ENCODE measurements at places on chromosomes 1 and 21.

DNA sequence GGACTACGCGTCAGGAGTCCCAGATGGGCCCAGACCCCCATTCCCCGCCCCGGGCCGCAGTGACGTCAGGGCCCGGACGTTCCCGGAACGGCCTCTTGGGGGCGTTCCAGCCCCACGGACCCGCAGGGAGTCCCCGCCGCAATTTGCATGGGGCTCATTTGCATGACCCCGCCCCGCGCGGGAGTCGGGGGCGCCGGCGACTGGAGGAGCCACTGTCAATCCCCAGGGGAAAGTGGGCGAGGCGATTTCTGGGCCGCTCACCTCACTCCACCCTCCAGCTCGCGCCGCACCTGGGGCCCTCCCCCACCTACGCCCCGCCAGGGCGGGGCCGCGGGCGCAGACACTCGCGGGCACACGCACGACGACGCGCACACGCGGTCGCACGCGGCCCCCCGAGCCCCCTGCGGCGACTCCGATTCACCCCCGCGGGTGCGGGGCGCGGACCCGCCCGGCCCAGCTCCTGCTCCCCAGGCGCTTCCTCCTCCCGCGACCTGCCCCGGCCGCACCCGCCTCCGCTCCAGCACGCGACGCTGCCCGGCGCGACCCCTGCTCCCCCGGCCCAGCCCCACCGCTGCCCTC is 13.2 kb downstream of the AGRN start:
- DNase-seq, result peak; percentile 79

DNA sequence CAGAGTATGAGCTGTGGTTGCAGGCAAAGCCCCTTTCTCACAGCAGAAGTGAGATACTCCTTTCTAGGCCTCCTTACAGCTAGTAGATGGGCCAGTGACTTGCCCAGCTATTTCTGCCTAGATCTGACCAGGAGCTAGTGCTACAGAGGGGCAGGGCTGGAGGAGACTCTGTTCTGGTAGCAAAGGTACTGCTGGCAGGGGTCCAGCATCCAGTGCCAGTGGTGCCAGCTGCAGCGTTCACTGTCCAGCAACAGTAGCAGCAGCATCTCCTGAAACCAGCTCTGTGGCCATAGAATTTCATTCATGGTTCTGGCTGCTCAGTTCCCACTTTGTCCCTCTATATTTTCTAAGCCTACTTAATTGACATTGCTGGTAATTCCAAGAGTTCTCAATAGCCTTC is 62.5 kb upstream of the CNN3 start:
- DNase-seq, result no peak

GRCh38 chr1:45452503-45452902 is 38.5 kb downstream of the TESK2 start:
- no peak for DNase-seq

- DNase-seq, result no peak
Measured at GRCh38 chr1:64515427-64515826, 45.5 kb downstream of the CACHD1 start.

- DNase-seq, result no peak
Measured at GRCh38 chr1:95863086-95863485, 629.1 kb downstream of the RWDD3 start.

DNA sequence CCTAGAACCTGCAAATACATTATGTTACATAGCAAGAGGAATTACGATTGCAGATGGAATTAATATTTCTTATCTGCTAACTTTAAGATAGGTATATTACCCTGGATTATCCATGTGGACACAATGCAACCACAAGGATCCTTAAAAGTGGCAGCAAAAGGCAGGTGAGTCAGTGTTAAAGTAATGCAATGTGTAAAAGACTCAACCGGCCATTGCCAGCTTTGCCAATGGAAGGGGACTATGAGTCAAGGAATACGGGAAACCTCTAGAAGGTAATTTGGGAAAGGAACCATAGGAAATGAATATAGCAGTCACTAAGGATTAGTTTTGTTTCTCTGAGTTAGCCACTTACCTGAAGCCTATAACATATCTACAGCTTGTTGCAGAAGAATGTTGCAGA is 692.1 kb upstream of the ZP4 start:
- DNase-seq, result no peak

GRCh38 chr1:244353551-244354091 is 98.1 kb downstream of the ADSS2 start:
- no peak for DNase-seq

DNA sequence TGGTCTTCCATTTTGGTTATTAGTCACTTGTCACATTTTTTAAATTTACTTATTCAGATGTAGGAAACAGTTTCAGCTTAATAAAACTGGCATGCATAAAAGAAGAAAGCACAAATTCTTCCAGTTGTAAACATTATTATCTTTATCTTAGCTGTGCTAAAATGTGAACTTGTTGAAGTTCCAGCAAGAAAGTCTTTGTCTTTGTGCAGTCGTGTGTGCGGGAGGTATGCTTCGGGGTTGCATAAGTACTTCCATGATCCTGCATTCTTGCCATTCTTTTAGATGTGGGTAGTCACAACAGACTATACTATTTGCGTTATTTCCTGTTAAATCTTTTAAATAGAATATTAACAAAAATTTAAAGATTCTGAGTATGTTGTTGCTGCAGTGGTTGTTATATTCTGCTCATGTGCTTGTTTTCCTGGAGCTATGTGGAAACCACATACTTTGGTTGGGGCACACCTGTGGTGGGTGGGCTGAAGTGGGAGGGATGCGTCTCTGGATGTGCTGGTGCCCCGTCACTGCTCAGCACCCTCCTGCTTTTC is 49.9 kb downstream of the CBS start:
- DNase-seq, result no peak

DNA sequence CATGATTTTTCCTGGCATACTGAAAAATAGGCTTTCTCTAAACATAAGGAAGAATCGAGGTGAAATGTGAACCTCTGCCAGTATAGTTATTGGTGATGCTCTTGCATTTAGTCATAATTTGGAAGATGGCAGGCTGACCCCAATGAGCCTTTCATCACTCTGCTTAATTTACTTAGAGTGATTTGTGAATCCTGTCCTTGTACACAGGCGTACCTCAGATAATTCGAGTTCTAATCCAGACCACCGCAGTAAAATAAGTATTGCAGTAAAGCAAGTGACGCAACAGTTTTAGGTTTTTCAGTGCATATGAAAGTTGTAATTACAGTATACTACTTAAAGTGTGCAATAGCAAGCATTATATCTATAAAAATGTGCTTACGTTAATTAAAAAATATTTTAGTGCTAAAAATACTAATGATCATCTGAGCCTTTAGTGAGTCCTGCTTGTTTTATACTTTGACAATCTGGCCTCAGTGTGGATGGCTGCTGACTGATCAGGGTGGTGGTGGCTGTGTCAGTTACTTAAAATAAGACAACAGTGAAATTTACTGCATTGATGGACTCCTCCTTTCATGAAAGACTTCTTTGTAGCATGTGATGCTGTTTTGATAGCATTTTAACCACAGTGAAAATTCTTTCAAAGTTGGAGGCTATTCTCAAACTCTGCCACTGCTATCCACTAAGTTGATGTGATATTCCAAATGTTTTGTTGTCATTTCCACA is 1.7 kb downstream of the PKNOX1 start:
- DNase-seq, result no peak

DNA sequence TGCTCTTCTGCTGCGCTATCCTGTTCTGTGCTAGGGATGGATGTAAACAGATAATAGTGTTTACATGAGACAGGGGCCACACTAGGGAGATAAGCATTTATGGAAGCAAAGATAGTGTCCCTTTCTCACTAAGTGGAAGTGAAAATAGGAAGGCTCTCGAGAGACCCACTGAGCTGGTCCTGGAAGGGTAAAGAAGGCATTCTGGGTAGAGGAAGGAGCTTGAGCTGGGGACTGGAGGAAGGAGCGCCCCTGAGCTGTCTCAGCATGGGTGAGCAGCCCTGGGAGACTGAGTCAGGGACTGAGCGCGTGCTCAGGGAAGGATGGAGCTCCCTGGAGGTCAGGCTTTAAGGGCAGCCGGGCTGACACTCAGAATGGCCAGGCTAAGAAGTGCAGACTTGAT is 93.3 kb downstream of the IGSF21 start:
- no peak for DNase-seq

- DNase-seq, result no peak
Measured at GRCh38 chr1:225877580-225877979, 4.6 kb downstream of the TMEM63A start.

GRCh38 chr1:7208647-7209180 is 423.5 kb downstream of the CAMTA1 start:
- DNase-seq, result no peak

DNA sequence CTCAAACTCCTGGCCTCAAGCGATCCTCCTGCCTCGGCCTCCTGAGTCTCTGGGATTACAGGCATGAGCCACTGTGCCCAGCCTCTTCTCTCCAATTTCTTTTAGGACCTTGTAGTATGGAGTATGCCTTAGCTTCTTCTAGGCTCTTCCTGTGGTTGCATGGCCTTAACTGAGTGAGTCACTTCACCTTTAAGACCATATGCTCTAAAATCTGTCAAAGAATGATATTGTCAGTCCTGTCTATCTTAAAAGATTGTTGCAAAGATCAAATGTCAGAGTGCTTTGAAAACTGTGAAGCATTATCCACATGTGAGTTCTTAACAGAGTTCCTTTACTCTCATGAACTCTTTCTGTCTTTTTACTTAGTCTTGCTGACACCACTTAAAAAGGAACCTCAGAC is 37.2 kb downstream of the ATP2B4 start:
- DNase-seq, result no peak

DNA sequence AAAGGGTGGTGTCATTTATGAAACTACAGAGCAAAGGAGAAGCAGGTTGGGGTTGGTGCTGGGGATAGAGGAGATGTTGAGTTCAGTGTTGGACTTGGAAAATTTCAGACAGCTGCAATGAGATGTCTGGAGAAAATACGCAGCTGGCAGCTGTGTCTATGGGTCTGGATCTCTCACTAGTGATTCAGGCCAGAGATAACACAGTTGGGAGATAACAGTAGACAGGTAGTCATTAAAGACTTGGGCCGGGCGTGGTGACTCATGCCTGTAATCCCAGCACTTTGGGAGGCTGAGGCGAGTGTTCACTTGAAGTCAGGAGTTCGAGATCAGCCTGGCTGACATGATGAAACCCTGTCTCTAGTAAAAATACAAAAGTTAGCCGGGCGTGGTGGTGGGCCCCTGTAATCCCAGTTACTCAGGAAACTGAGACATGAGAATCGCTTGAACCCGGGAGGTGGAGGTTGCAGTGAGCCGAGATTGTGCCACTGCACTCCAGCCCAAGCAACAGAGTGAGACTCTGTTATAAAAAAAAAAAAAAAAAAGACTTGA is 2.5 kb upstream of the TFAP2E start:
- DNase-seq, result no peak

GRCh38 chr1:206461602-206462455 is 8.4 kb upstream of the IKBKE start:
- peak; percentile 53 for DNase-seq

DNA sequence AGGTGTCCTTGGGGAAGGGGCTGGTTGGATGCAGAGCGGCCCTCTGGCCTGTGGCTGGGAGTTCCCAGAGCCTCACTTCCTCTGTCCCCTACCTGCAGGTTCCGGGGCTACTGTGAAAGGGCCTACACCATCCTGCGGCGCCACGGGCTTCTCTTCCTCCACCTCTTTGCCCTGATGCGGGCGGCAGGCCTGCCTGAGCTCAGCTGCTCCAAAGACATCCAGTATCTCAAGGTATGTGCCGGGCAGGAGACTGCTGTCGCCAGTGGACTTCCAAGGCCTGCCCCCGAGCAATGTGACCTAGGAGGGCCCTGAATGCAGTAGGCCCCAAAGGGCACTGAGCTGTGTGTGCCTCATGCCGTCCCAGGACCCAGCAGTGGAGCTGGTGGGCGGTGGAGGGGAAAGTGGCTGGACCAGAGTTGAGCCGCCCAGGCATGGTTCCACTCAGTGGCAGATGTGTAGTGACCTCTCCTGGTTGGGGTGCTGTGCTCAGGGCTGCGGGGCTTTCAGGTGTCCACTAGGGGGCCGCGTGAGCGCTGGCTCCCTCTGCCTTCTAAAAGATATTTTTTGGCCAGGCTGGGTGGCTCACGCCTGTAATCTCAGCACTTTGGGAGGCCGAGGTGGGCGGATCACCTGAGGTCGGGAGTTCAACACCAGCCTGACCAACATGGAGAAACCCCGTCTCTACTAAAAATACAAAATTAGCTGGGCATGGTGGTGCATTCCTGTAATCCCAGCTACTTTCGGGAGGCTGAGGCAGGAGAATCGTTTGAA is 73.4 kb downstream of the PIK3CD start:
- peak; percentile 55 for DNase-seq

GRCh38 chr1:27397749-27398148 is 5.3 kb downstream of the GPR3 start:
- no peak for DNase-seq

DNA sequence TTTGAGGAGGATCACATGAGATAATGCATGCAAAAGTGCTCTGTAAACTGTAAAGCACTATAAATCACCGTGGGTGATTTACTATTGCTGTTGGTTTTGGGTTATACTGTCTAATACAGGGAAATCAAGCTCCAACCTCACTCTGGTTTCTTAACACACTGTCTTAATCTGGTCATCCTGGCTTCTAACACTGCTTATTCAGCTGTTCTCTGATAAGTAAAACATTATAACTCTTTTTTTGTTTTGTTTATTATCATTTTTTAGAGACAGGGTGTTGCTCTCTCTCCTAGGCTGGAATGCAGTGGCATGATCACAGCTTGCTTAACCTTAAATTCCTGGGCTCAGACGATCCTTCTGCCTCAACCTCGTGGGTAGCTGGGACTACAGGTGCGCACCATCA is 21.9 kb upstream of the LSM10 start:
- DNase-seq, result no peak

GRCh38 chr1:1335792-1336248 is 4.7 kb downstream of the TAS1R3 start:
- no peak for DNase-seq

DNA sequence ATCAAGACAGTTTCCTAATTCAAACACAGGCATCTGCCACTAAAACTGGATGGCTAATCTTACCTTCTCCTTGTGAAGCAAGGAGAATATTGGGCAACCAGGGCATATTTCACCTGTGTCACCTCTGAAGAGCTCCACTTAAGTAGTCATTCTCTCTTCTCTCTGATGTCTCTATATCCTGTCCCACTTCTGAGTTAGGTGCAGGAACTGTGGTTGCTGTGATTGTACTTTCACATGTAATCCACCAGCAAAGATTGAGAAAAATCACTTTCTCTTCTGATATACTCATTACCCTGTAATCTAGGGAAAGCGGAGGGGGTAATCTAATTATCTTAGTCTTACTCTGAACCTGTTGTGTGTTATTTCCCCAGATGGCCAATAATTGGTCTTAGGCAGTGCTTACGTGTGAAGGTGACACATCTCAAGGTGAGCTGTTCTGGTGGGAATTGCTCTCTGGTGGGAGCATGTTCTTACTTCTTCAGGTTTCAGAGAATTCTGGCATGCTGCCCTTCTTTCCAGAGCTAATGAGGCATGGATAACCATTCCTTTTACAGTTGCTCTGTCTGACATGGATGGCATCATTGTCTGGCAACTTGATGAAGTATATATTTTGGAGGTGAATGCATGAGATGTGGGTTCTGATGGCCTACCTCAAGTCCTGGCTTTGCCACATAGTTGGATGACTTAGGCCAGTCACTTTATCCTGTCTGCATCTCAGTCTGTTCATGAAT is 12.0 kb downstream of the XCL2 start:
- no peak for DNase-seq
